Renal cortical epithelial cell (primary cell): ENCODE measurements at places on chromosomes 1 and 21. TPM values are rescaled to one million over a fixed set of nuclear protein-coding genes. Genes with fewer than 3 reads are reported as not detected.

DNA sequence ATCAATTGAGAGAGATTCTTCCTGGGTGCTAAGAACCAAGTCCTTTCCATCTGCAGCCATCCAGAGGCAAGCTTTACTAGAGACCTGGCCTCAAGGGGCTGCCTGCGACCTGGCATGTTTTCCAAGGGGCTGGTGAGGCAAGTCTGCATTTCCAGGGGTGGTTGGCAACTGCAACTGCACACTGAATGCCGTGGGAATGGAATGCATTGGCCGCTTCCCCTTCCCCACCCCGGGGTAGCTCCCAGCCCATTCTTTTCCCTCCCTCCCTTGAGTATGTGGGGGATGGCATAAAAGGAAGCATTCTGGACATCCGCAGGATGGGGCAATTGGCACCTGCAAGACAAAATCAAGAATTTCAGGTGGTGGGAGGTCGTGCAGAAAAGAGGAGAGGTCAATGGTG is 155.1 kb downstream of the IGSF21 start:
- DNase-seq = no peak

The BTBD8 gene
- 6.8 and 9.3 TPM in 2 replicates for total RNA-seq

The SERPINC1 gene
- total RNA-seq = 0.35 TPM in 1 of 2 replicates, not detected in the other

The CBR1 gene
- 113 and 293 TPM in 2 replicates for total RNA-seq

DNA sequence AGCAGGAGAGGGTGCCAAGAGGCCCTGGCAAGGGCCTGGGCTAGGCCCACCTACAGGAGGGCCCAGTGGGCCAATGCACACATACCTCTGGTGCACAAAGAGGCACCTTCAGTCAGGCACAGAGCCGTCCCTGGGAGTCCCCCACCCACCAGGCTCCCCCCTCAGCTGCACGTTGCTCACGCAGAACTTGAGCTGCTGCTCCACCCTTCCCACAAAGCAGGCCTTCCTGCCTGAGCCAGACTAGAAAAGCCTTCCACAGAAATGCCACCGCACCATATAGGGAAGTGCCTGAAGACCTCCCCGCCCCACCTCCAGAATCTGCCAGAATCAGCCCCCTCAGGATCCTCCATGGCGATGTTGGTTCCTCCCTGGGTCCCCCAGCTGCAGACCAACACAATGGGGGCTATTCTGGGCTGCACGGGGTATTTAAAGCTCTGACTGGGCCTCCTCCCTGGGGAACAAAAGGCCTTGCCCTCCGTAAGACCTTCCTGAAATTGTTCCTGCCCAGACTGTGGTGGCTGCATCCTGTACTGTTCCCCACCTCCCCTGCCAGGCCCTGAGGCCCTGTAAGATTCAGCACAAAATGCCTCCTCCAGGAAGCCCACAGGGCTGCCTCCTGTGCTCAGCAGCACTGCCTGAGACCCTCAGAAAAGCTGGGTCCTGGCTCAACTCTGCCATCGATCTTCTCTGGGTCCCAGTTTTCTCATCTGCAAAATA is 27.2 kb downstream of the HSPG2 start:
- DNase-seq = no peak
